Adipose tissue (tissue), 3 donors: ENCODE measurements at places on chromosomes 13 and 19. TPM values are rescaled to one million over a fixed set of nuclear protein-coding genes. Genes with fewer than 3 reads are reported as not detected.

The CASP14 gene
- not detected for polyA plus RNA-seq

The PTH2 gene
- polyA plus RNA-seq: not detected

The ZNF541 gene
- 0.45 TPM for polyA plus RNA-seq

The COX6B2 gene
- 0.03 TPM for polyA plus RNA-seq

The DCLK1 gene
- polyA plus RNA-seq: 7.3 TPM

The LRRC25 gene
- 9.8 TPM for polyA plus RNA-seq
